ENCODE measurements at places on chromosomes 13 and 19.
A peak's percentile ranks its signal among the peaks of the same experiment; 100 is the strongest.

GRCh38 chr19:48804496-48804895 is 6.3 kb downstream of the BCAT2 start:
- no peak for DNase-seq

GRCh38 chr19:3708207-3708931 is at the start of gene TJP3:
Gene TJP3 (plus strand): TSS chr19:3708384. CDS start chr19:3728433, 20,049 bp downstream.
- DNase-seq: no peak

DNA sequence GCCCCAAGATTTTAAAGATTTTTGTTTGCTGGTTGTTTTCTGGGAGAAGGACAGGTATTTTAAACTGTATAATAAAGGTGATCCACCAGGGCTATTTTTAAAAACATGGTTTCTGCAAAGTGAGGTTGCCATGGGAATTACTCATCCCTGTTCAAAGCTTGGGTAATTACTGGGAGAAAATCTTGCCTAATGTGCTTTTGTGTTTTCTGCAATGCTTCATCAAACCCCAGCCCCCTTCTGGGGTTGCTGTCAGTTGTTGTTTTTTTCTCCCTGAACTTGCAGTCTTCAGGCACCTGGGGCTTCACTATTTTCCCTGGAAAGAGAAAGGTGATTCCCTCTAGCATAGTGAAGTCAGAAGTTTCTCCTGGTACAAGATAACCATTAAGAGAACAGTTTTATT is 277.2 kb downstream of the NALCN start:
- no peak for DNase-seq

DNA sequence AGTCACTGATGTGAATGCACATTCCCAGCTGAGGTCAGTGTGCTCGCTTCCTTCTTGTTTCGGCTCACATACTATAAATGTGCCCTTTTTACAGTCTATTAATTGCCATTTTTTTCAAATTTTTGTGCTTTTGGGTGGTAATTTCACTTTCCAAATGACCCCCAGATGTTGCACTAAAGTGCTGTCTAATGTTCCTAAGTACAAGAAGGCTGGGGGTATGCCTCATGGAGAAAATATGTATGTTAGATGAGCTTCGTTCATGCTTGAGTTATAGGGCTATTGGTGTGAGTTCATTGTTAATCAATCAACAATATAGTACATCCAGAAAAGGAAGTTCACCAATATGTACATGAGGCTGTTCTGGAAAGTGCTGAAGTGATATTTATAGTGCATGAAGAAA is 84.7 kb downstream of the KL start:
- no peak for DNase-seq

GRCh38 chr13:72174549-72174948 is 307.5 kb upstream of the DACH1 start:
- no peak for DNase-seq

DNA sequence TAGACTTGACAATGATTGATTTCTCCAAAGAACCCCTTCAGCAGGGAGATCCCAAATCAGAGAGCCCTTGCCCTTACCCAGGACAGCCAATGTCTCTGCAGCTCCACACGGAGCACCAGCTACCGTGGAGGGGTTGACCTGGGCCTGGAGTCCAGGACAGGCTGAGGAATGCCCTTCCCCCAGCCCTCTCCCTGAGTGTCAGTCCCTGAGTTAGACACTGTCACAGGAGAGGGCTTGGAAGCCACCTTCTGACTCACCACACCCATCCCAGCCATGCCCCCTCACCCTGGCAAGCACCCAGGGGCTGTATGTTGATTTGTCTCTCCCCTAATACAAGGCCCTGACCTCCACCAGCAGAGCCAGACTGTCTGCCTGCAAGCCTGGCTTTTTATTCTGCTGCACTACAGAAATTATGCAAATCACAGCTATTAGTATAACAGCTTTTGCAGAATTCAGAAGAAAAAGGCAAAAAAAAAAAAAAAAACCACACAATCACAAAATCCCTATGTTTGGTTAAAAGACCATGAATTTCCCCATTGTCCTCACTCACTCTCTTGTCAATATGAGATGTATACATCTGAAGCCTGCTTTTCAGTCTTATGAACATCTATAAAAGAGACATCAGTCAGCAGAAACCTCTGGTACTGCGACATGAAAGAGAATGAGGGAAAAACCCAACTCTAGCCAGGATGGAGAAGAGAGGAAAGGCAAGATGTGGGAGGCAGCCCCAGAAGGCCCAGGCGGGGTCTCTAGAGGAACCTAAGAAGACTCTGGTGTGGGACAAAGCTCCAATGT is 240.7 kb downstream of the UQCRFS1 start:
- DNase-seq: no peak

GRCh38 chr19:35845215-35846037 is 6.9 kb downstream of the NPHS1 start:
- DNase-seq: peak; percentile 75

GRCh38 chr19:21940684-21941083 is 70.1 kb downstream of the ZNF208 start:
- DNase-seq: no peak

GRCh38 chr13:100090861-100091260 is 2.0 kb downstream of the PCCA start:
- DNase-seq: no peak

DNA sequence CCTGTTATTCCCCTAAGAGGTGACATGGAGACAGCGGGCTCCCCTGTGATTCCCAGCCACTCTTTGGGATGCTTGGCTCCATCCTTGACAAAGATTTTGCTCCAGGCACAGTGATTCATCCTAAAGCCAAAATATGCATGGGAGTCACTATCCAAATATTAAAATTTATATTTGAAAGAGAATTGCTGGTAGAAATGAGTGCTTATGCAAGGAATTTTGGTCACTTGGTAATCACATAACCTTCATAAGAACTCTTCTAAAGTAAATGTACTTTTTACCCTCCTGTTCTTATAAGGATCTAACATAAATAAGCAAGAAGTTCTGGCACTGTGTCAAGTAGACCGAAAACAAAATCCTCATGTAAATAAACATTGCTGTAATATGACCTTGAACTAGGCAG is 385.8 kb downstream of the ITGBL1 start:
- DNase-seq: no peak

- no peak for DNase-seq
These were observed 26.8 kb downstream of the SLC7A1 start for GRCh38 chr13:29568731-29569130.

DNA sequence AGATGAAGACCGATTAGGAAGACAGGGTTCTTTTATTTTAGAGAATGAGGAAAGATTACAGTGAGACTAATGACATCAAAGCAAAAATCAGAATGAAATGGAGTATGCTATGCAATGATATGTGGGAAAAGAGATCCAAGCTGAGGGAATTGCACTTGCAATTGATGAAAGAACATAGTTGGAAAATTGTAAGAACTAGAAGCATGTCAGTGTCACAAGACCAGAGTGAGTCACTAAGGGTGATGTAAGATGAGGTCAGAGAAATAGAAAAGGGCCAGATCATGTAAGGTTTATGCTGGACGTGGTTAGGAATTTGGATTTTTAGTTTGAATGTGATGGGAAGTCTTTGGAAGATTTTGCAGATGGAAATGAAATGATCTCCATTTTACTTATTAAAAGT is 1937.3 kb downstream of the OLFM4 start:
- DNase-seq: no peak

GRCh38 chr13:36370108-36370429 is 23.9 kb upstream of the SPART start:
- no peak for DNase-seq

- DNase-seq: no peak
These were observed 1374.8 kb downstream of the PCDH9 start for GRCh38 chr13:65855242-65855805.

All from NCI-H82 (cell line).